ENCODE measurements at places on chromosomes 2 and 18.

DNA sequence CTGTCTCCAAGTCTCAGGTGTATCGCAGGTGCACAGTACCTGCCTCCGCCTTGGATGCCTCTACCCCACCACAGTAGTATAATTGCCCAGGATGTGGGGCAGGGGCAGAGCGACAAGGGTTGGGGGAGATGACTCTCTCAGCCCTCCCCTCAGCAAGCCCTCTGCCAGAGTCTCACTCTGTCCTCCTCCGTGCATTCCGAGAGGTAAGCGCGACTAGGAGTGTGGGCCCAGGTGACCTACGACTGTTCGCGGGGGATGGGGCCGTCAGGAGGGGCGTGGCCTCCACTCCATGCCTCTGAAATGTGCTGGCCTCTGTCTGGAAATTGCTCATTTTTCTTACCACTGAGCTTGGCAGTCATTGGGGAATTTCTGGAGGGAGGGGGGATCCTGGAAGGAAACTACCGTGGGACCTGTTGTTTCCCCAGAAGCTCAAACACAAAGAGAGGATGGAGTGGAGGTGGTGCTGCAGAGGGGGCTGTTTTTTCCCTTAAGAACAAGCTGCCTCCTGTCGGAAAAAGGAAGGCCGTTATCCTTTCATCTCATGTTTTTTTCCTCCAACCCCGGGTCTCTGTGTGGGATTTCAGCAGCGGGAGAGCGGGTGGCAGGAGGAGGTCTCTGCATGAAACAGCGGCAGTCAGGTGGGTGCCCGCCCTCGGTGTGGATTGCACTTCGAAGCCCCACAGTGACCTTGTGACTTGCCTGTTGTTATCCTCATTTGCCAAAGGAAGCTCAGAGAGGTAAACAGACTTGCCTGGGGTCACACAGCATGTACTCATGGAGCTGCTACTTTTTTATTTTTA lies 13.0 kb upstream of the RALB start:
- peak; percentile 93 for DNase-seq

DNA sequence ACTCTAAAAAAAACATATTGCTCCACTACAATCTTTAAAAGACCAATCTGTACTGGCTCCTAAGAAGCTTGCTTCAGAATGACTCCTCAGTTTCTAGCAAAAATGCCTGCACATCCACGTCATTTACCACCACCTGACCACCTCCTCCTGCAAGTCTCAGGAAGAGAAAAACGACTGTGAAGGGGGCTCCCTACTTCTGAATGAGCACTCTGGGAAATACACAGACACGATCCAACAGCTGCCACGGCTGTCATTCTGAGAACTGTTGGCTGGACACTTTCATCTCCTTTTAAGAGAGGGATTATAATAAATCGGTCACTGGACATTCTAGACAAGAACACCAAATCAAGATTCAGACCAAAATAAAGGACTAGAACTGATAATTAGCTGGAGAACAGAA lies 21.5 kb downstream of the EPG5 start:
- DNase-seq = no peak

GRCh38 chr2:130310881-130311280 lies 31.8 kb upstream of the IMP4 start:
- DNase-seq = no peak

- peak; percentile 59 for DNase-seq
These were observed 53.8 kb downstream of the STAT1 start for GRCh38 chr2:190959911-190960788.

GRCh38 chr2:207895274-207895860 lies 125.7 kb upstream of the FZD5 start:
- no peak for DNase-seq

DNA sequence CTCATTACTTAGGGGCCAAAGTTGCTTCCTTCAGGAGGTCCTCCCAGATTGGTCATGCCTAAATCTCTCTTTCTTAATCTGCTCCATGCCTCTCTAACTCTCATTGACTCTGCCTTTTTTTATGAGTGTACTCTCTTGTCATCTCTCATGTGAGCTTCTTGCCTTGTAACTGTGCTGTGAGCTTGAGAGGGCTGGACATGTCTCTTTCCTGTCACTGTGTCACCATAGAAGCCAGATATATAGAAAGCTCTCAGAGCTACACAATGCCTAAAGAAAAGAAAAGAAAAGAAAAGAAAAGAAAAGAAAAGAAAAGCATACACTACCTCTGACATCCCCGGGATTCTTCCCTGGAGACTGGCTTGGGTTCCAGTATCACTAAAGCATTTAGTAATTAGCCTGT lies 161.5 kb upstream of the SKOR2 start:
- no peak for DNase-seq

DNA sequence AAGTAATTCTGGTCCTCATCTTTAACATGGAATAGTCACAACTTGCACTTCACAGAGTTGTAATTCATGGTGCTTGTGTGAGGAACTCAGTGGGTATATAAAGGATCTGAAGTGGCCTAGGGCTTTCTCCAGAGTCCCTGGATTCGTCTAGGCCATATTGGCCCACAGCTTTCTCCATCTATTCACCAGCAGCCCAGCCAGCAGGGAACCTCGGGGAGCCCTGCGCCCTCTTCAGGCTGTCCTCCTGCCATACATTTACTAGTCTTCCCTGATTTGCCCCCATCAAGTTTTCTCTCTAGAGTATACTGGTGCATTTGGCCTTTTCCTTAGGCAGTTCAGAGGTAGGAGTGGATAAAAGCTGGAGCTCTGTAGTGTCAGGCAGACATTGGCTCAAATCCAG lies 278.3 kb downstream of the MYCN start:
- no peak for DNase-seq

GRCh38 chr2:136306836-136307235 lies 188.9 kb upstream of the CXCR4 start:
- DNase-seq = no peak

GRCh38 chr2:105144152-105144940 lies 97.2 kb upstream of the GPR45 start:
- DNase-seq = no peak

DNA sequence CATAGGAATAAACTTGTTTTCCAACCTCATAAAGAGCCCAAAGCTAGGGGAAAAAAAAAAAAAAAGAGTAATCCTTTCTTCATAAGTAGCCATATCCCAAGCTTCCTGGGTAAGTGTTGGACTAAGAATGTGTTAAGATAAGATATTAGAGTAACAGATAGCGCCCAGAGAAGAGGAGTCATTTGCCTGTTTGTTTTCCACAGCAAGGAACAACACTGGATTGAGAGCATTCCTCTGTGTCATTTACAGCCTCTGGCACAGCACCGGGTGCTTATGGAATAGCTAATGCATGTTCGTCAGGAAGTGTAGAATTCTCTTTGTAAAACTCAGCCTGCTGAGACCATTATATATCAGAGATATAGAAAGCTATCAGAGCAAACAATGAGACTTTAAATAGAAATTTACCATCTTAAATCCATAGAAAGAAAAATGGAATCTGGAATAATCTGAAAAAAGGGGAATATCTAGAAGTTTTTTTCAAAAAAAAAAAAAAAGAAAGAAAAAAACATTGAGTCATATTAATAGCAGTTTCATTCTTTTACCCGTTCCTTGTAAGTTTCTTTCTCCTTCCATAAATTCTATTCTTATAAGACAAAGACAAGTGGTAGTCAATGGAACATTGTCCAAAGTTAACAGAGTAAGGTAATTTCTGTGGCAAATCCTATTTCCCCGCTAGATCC lies 37.6 kb downstream of the LRP2 start:
- DNase-seq = no peak

- no peak for DNase-seq
These were observed 198.3 kb downstream of the MGAT5 start for GRCh38 chr2:134452042-134452733.

- DNase-seq = no peak
These were observed 36.1 kb upstream of the MAPRE3 start for GRCh38 chr2:26934335-26934724.

- DNase-seq = peak; percentile 35
These were observed 16.1 kb upstream of the ALLC start for GRCh38 chr2:3641841-3642421.

GRCh38 chr2:64274399-64275173 lies 130.4 kb upstream of the PELI1 start:
- no peak for DNase-seq

GRCh38 chr2:185473838-185474237 lies 264.8 kb upstream of the FSIP2 start:
- DNase-seq = no peak

- no peak for DNase-seq
These were observed 5.8 kb downstream of the EIF2AK3 start for GRCh38 chr2:88621432-88621831.

- DNase-seq = peak; percentile 71
These were observed 27.5 kb downstream of the EML4 start for GRCh38 chr2:42196403-42197267.

DNA sequence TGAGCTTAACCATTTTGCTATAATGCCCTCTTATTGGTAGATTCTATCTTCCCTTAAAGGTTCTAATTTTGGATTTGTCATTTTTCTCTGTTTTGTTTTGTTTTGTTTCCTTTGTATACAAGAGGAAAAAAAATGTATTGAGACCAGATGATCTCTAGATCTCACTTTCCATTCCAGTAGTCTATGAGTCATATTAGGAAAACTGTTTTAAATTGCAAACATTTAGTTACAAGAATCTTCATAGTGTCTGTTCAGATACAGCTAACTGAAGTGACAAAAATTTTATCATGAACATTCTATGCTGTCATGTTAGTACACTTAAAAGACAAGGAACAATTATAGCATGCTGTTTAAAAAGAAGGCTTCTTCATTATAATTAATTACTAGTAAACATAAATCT lies 322.8 kb downstream of the LRRTM4 start:
- no peak for DNase-seq

- no peak for DNase-seq
These were observed 95.4 kb downstream of the ZBTB7C start for GRCh38 chr18:48313792-48314191.

- DNase-seq = no peak
These were observed 464 bp downstream of the COL4A4 start for GRCh38 chr2:227163485-227163997.

DNA sequence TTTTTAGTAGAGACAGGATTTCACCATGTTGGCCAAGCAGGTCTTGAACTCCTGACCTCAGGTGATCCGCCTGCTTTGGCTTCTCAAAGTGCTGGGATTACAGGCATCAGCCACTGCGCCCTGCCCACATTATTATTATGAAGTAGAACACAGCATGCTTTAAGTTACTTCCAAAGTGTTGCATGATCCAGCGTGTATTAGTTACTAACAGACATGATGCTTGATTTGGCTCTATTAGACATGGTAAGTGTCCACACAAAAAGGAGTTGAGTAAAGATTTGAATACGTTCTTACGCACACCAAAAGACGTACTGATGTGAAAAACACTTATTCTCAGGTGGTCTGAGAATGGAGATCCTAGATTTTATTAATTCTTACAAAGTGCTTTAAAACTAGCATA lies 50.0 kb downstream of the SLC38A11 start:
- no peak for DNase-seq

DNA sequence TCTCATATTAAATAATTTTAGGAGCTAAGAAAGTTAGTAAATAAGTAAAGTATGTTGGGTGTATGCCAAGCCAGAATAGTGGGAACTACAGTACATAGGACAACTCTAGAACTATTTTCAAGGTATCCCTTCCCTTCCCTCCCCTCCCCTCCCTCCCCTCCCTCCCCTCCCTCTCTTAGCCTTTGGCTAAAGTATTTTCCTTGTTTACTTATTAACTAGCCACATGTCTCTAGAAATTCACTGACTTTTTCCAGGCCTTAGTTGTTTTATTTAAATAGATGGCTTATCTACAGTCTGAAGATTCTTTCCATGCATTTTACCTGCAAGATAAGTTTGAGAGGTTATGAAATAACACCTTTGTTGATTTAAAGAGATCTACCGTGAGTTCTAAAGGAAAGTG lies 402.1 kb downstream of the PARD3B start:
- DNase-seq = no peak

DNA sequence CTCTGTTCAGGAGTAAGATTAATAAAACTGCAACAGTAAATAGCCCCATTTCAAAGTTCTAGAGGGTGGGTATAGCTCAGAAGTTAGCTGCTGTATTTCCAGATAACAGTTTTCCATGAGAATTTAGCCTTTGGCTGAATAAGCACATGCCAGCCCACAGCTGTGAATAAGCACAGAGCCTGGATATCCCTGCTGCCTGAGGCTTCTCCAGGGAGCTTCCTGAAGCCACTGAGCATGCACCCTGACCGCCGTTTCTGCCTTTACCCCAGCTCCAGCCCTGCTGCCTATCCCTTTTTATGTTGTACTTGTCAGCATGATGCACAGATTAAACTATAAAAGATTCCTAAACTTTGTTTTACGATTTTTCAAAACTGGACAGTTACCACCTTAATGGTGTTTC lies 85.3 kb downstream of the FEZ2 start:
- no peak for DNase-seq

GRCh38 chr2:217937446-217937845 lies 65.3 kb downstream of the TNS1 start:
- DNase-seq = peak; percentile 48

GRCh38 chr2:237465515-237466148 lies 21.4 kb upstream of the MLPH start:
- DNase-seq = peak; percentile 90

DNA sequence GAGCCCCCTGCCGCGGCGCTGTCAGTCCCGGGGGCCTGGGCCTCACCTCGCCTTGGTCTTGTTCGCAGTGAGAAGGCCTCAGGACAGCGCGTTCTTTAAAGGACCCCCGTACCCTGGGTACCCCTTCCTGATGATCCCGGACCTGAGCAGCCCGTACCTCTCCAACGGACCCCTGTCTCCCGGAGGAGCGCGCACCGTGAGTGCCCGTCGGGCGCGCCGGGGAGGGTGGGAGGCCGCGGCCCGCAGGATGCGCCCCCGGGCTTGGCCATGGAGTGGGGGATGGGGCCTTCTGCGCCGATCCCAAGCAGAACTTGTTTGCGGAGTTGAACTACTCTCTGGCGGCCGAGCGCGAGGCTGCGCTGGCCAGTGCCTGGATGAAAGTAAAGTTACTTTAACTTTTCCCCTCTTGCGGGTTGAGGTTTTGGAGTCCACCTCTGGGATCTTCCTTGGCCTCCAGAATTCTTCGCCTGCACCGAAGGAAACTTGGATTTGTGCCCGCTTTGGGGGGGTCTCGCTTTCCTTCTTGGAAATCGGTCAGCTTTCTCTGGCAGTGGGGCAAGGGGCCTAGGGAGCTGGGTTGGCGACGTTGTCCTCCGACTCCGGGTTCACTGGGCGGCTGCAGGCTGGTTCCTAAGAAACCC lies 1.2 kb downstream of the TCF7L1 start:
- peak; percentile 63 for DNase-seq

GRCh38 chr18:23735021-23735464 lies 45.8 kb downstream of the LAMA3 start:
- peak; percentile 79 for DNase-seq

- no peak for DNase-seq
These were observed 73.6 kb upstream of the STK17B start for GRCh38 chr2:196244966-196245365.

- DNase-seq = no peak
These were observed 218.8 kb downstream of the BCL11A start for GRCh38 chr2:60334610-60335009.
